ENCODE measurements at places on chromosomes 2 and 18. TPM values are rescaled to one million over a fixed set of nuclear protein-coding genes. Genes with fewer than 3 reads are reported as not detected.

DNA sequence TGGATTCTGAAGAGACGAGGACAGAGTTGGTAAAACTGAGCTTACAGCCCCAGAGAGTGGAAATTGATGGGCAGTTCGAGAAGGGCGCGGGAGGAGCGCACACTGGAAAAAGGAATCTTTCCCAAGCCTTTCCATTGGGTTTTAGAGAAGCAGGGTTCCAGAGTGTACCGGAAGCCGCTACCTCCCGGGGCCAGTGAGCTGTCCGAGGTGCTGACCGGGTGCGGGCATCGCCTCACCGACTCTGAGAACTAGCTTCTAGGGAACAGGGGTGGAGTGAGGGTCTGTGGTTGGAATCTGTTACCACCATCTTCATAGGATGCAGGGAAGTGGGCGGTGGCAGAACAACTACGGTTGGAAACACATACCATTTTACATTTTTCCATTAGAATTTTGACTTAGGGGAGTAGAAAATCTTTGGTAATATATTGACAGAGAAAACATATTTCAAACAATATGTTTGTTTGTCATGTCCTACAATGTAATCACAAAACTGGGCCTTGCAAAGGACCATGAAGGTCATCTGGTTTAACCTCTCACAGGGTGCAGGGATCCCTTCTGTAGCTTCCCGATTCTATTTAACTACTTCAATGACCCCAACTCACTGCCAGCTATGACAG, 724 bp downstream of the NMS start:
- peak; percentile 56 for DNase-seq

The GPR39 gene
- not detected for total RNA-seq

GRCh38 chr2:238790833-238791230, 57.1 kb upstream of the TWIST2 start:
- no peak for DNase-seq

DNA sequence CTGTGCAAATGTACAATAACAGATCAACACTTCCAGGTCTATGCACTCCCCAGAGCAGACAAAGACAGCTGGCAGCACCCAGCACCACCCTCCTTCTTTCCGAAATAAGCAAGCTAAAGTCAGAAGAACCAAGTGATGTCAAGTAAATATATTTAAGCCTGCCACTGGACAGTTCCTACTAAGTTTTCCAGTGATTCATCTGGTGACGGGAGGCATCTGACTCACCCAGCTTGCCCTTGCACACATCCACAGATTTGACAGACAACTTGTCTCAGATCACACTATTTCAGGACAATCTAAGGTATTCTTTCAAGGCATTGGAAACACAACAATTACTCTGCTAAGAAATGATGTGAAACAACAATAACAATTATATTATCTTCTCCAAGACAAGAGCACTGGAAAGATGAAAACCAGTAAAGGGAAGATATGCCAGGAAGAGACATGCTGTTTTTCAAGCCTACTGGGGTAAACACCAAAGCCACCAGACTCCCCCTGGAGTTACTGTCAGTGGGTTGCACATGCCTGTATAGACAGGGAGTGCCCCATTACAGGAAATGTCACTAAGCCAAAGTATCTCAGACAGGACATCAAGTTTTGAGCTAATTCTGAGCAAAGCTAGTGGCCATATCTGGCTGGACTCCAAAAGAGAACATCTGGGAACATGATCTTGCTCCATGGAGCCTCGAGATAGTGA, 287.9 kb upstream of the KLHL29 start:
- no peak for DNase-seq

DNA sequence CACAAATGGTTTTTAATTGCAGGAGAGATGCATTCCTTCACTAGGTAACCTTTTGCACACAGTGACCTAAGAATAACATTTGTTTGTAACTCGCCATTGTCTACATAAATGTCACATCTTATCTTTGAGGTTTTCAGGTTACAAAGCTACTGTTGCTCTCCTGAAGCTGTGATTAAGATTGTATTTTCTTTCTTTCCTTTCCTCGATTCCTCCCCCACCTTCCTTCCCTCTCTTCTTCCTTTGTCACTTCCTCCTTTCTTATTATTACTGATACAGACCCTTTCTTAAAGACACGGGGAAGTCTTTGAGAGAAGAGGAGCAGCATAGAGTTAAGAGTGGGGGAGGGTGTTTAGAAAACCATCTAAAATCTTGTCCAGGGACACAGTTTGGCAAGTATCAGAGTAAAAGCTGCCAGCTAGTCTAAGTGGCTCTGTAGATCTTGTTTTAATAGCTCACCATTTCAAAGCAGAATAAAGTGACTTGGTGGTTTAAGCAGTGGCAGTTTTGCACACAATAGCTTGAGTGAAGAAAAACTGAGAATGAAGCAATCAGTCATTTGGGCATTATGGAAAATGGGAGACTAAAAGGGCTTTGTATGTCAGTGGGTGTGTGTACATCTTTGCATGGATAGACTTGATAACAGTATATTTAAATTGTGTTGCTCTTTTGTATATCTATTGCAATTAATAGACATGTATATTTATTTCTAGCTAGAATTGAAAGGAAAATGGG, 10.9 kb downstream of the CERS6 start:
- DNase-seq: no peak

DNA sequence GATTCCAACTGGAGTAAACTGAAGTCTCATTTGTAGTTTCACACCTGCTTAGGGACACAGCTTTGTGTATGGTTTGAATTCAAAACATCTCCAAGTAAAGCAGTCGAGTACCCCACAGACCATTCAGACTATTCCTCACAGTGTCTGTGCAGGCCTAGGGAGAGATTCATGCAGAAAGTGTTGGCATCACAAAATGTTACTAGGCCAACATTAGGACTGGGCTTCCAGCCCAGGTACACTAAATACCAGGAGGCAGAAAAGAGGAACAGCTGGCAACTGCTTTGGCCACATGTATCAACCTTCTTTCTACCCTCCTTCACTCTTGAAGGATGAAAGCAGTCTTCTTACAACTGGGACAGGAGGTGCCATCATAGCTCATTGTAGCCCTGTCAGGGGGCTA, 270.4 kb upstream of the TMEFF2 start:
- no peak for DNase-seq

- no peak for DNase-seq
These were observed 6.0 kb downstream of the DIPK1C start for GRCh38 chr18:74451148-74451547.

The MERTK gene
- total RNA-seq: 0.74 TPM

GRCh38 chr2:64601785-64602391, 51.8 kb downstream of the SERTAD2 start:
- DNase-seq: no peak

DNA sequence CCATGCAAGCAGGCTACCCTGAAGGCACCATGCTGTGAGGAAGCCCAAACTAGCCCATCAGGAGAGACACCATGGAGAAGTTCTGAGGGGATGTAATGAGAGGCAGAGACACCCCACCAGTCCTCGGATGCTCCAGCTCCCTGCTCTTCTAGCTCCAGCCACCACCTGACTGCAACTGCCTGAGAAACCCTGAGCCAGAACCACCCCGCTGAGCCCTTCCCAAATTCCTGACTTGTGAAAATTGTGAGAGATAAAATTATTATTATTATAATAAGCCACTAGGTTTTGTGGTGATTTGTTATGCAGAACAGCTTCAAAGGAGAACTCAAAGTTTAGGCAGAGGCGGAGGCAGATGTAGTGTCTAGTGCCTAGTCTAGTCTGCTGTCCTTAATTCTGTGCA, 67.1 kb upstream of the HK2 start:
- DNase-seq: no peak

The ABCB11 gene
- 0.28 TPM for total RNA-seq

GRCh38 chr2:41998186-41999127, 49.4 kb upstream of the PKDCC start:
- DNase-seq: no peak

The TUBA4B gene
- not detected for total RNA-seq

DNA sequence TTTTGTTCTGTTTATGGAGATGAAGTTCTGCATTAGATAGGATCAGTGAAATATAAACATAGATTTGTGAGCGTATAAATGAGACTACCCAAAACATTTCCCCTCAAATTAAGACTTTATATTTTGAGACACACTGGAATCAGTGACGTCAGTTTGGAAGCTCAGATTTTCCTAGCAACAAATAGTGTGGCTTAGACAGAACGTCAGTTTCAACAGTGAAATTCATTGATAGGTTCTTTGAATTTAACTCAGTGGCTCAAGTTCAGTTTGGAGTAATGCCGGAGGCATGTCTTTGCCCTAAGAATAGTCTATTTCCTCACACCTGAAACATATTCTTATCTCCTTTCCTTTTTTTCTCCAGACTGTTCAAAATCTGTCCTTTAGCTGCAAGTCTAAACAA, 113.6 kb upstream of the ARHGAP15 start:
- no peak for DNase-seq

DNA sequence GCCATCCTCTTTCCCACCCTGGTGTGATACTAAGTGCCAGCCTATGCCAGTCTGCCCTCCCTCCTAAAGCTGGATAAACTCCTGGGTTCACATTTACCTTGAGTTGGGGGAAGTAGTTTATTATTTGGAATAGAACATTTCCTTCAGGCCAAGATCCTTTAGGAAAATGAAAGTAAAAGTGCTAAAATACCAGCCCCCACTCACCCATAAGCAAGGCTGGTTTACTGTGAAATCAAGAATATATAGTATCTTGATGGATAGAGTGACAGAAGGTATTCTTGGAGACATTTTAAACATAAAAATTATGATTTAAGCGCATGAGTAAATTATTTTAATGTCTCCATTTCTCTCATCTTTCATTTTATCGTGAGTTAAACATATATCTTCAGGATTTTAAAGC, 27.1 kb downstream of the ZNF532 start:
- no peak for DNase-seq

GRCh38 chr18:52442686-52443085, 102.7 kb downstream of the DCC start:
- DNase-seq: no peak

GRCh38 chr2:191701696-191702095, 23.8 kb downstream of the NABP1 start:
- no peak for DNase-seq

GRCh38 chr2:2866459-2866858, 511.2 kb downstream of the EIPR1 start:
- DNase-seq: no peak

The RESP18 gene
- total RNA-seq: not detected

GRCh38 chr2:8408560-8409460, 273.0 kb upstream of the ID2 start:
- DNase-seq: no peak

DNA sequence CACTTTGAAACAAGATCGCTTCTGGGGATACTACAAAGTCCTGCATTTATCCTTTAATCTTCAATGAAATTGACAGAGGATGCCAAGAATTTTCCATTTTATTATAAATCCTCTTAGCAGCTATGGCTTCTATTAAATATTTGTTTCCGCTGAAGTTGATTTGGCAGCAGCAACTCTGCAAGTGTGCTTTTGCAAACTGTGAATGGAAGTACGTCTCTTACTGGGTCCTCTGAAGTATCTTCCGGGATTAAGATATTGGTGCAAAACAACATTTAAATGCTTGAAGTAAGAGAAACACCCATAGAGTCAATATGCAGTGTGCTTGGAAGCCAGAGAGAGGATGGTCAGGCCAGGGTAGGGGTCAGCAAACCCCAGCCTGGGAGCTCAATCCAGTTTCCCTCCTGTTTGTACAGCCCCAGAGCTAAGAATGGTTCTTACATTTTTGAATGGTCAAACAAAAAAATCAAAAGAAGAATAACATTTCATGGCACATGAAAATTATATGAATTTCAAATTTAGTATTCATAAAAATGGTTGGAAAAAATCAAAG, 13.6 kb downstream of the CCDC68 start:
- DNase-seq: no peak

GRCh38 chr18:25112821-25113434, 239.0 kb downstream of the ZNF521 start:
- no peak for DNase-seq

GRCh38 chr2:215772634-215773563, 240.5 kb downstream of the MREG start:
- DNase-seq: no peak

GRCh38 chr18:12044591-12044990, 49.1 kb upstream of the ANKRD62 start:
- no peak for DNase-seq

DNA sequence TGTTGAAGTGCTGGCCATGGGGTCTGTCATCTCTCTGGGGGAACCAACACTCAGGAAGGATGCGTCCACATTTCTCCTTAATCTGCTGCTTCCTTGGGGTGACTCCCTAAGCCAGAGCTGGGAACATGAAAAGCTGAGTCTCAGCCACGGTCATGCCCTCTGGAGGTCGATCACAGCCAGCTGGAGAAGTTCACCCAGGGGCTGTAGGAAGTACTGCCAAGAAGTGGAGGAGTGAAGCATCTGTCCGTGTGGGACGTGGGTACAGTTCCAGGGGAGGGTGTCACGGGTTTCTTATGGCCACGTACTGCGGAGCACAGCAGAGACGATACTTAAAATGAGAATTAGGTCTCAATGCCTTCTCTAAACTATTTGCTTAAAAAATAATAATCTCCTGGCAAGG, 42.4 kb upstream of the IGFBP2 start:
- no peak for DNase-seq

DNA sequence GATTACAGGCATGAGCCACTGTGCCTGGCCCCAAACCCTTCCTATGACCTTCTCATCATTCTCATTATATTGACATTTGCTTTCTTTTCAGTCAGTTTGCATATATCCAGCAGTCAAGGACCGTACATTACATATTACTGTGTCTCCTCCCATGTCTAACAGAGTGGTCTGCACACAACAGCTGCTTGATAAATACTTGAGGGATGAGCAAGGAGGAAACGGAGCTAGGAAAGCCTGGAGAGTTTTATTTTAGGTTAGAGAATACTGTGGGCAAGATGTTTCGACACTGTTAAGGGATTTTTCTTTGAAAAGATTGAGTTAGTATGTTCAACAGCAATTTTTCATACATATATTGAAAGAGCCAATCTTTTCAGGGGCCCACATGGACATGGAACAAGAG, 76.2 kb upstream of the CHRNA1 start:
- no peak for DNase-seq

The ATP8B1 gene
- total RNA-seq: 0.25 TPM

GRCh38 chr2:228777855-228778355, 493.2 kb downstream of the PID1 start:
- DNase-seq: no peak

The EFR3B gene
- 0.08 TPM for total RNA-seq

GRCh38 chr2:186534406-186534805, 48.3 kb downstream of the ZC3H15 start:
- no peak for DNase-seq

The SLC8A1 gene
- 0.75 TPM for total RNA-seq

- DNase-seq: no peak
These were observed 653.3 kb upstream of the POU3F3 start for GRCh38 chr2:104200533-104201168.

The SPTBN1 gene
- total RNA-seq: 120 TPM

DNA sequence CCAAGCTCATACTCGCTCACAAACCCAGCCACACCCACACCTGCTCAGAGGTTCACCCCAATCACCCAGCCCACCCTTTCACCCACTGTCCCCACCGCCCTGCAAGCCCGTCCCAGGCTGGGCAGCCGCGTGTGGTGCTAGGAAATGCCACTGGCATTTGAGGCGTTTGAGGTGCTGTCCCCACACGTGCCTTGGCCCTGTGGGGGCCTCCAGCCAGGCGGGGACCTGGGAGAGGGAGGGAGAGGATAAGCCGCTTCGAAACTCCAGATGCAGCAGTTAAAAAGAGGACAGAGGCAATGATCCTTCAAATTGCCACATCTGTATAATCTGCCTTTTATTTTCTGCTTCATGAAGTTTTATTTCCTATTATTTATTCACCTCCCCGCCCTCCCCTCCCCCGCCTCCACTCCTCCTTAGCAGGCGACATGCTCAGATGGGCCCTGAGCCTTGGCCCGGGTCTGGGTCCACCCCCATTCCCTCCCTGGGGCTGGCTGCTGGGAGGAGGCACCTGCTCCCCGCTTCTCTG, 35.9 kb downstream of the PSD4 start:
- no peak for DNase-seq

The TWIST2 gene
- not detected for total RNA-seq

The TMEM178A gene
- 0.17 TPM for total RNA-seq

The HIBCH gene
- 17.5 TPM for total RNA-seq
